Stimulated activated CD4-positive, alpha-beta T cell treated with anti-CD3 and anti-CD28 coated beads, Interleukin-4, amount 100 ng/mL, for 48 hours (primary cell): ENCODE measurements at places on chromosomes 7 and 10.

DNA sequence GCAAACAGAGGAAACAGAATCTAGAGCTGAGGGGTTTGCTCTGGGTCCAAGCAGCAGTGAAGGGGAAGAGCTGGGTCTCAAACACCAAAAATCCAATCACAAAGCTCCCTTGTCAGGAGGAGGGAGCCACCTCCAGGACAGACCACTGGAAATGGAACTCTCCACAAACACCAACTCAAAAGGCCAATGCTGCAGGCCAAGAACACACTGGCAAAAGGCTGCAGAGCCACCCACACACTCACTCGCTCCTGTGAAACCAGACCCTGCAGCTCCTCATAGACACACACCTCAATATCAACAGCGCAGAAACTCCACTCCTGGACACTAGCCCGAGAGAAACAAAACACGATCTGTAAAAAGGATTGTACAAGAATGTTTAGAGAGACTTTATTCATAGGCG lies 213.5 kb downstream of the PTPRN2 start:
- DNase-seq: no peak

DNA sequence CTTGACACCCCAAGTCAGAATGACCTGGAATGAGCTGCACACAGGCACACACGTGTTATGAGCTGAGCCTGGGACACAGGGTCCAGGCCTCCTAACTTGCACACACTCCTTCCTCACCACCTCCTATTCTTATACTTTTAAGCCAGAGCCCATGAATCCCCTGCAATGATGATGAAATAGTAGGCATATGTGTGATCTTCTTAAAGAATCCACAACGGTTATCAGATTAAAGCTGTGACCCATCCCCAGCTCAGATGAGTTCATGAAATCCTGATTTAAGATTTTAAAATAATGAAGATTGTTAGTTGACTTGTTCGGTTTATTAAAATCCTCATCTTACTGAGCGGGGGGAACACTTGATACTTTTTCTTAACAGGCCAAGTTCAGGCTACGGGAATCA lies 38.6 kb downstream of the PITRM1 start:
- no peak for DNase-seq

GRCh38 chr7:20439416-20440185 lies 108.9 kb downstream of the ITGB8 start:
- no peak for DNase-seq

DNA sequence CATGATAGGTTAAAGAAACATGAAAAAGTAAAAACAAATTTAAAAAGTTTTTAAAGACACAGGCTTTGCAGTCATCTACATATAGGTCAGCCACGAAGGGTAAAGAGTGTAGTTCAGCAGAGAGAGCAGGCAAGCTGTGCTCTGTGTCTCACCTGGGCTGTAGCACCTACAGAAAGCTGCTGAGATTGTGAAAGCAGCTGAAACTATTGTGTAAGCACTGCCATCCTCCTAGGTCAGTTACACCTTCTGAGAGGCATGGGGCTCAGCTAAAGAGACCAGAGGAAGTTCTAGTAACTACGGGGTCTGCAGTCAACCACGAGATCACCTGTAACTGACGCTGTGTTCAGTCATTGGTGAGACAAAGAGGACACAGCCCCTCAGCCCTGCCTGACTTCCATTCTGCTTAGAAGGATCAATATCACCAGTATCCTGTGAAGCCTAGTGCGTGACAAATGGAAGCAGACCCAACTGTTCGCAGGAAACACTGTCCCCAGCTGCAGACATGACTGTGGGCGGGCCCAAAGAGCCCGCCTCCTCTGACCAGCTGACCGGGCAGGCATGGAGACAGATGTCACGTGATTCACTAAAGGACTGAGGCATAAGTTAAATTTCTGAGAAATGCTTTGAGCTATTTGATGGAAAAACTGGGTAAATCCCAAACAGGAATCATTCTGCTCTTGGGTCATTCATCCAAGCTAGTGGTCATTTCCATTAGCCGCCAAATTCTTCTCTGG lies 87.9 kb downstream of the EBF3 start:
- DNase-seq: no peak

DNA sequence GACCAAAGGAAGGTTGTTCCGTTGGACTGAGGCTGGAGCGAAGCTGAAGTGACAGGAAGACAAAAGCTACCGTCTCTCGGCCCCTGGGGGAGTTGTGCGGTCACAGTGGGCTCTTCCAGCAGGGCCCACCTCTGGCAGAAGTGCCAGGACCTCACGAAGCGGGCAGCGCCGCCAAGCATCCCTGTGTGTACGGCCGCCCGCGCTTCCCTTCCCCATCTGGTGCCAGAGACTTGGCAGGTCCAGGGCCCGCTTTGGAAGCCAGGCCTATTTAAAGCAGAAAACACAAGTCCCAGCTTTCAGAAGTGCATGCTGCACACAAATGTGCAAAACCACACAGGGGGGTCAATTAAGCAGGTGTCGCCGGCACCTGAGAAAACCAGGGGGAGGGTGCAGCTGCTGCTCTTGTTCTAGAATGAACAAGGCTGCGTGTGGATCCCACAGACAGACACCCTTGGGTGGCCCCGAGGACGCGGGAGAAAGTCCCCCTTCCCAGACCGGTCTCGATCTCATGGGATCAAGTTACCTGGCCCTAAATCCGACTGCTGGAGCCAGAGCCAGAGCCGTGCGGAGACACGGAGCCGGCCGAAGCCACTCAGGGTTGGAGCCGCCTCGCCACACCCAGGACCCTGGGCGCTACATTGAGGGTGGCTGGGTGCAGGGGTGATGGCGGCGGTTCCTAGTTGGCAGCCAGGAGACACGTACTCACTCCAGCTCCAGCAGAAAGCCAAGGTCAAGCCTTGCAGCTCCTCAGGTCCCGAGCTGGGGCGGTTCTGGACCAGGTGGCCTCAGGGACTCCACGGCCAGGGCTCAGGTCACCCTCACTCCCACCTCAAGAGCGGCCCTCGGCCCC lies 51.8 kb upstream of the PPP2R2D start:
- no peak for DNase-seq

DNA sequence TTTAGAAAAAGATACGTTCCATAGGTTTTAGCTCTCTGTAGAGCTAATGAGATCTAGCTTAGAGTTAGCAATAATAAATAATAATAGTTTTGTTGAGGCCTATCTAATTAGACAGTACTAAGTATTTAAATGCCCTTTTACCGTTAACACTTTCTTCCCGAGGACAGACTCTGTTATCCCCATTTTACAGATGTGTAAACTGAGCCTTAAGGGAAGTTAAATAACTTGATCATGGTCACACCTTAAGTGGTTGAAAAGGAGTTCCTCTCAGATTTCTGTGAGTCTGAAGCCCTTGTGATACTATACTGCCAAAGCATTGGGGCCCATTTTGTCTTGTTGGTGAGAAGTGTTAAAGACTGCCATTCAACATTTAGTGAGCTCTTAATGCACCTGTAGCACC lies 61.6 kb downstream of the CYP51A1 start:
- DNase-seq: no peak

- no peak for DNase-seq
These were observed 4.4 kb downstream of the PKD1L1 start for GRCh38 chr7:47943676-47944474.

GRCh38 chr10:78044179-78044578 lies 10.5 kb downstream of the RPS24 start:
- DNase-seq: no peak

DNA sequence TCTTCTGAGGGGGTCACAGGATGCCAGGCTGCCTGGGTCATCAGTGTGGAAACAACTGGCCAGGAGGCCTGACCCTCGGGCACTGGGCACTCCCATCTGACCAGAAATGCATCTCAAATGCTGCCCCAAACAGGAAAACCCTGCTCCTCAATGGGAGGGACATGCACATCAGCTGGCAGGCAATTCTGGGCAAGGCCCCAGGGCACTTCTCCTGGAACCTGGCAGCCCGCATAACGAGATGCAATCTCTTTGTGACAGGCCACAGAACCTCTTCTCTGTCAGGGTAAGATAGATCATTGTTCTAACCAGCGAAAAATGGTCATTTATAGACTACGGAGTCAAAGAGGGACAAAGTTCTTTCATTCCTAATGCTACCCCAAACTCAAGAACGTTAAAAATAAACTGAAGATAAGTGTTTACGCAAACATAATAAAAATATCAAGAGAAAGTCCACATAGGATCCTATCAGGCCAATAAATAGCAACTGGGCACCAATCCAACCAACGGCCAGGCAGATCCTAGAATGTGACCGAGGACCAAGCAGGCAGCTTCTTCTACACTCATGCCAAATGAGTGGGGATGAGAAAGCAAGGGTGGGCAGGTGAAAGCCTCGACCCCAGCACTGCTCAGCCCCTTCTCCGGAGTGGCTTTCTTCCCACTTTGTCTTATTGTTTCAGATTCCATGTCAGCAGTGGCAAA lies 212.3 kb downstream of the TCERG1L start:
- no peak for DNase-seq

DNA sequence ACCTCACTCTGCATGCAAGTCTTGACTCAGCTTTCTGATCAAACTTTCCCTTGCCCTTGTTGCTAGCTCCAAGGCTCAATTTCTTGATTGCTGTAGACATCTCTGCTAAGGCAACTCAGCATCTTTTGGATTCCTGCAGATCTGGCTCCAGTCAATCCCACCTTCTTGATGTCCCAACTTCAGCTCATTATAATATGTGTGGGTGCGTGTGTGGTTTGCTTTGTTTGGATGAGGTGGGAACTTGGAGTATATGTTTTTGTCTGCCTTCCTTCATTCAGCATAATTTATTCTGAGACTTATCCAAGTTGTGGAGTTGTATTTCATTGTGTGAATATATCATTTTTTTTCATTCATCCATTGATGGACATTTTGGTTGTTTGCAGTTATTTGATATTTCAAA lies 364.8 kb upstream of the IGFBP3 start:
- DNase-seq: no peak

DNA sequence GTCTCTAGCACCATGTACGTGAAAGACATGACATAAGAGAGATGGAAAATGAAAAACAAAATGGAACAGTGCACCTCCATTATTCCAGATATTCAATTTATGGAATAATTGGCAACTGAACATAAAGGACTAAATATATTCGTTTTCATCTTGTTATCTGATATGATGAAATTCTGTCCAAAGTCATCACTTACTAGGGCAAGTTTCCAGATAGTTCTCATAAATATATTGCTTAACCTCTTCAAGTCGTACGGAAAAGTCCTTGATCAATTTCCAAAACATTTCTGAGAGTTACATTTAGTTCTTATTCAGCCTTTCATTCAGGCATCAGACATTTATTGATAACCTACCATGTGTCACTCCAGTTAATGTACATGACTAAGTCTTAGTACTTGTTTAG lies 185.2 kb downstream of the HGF start:
- DNase-seq: no peak

- no peak for DNase-seq
These were observed 33.1 kb downstream of the GPRIN2 start for GRCh38 chr10:46523119-46523961.

- DNase-seq: no peak
These were observed 139.3 kb downstream of the CDCA7L start for GRCh38 chr7:21806388-21806787.

- DNase-seq: no peak
These were observed 6.1 kb downstream of the MSMB start for GRCh38 chr10:46040004-46040403.

DNA sequence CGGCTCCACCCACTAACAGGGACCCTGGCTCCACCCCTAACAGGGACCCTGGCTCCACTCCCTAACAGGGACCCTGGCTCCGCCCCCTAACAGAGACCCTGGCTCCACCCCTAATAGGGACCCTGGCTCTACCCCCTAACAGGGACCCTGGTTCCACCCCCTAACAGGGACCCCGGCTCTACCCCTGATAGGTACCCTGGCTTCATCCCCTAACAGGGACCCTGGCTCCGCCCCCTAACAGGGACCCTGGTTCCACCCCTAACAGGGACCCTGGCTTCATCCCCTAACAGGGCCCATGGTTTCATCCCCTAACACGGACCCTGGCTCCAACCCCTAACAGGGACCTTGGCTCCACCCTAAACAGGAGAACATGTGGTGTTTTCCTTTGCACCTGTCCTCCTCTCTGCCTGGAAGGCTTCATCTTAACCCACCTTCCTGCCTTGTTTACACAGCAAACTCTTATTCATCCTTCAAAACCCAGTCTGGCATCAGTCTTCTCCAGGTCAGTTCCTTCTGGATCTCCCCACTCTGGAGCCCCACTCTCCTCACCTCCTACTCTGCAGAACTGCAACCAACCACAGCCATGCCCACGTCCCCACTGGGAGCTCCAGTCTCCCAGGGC lies 58.0 kb downstream of the CHST15 start:
- no peak for DNase-seq

GRCh38 chr7:7953806-7954205 lies 14.8 kb upstream of the GLCCI1 start:
- no peak for DNase-seq

DNA sequence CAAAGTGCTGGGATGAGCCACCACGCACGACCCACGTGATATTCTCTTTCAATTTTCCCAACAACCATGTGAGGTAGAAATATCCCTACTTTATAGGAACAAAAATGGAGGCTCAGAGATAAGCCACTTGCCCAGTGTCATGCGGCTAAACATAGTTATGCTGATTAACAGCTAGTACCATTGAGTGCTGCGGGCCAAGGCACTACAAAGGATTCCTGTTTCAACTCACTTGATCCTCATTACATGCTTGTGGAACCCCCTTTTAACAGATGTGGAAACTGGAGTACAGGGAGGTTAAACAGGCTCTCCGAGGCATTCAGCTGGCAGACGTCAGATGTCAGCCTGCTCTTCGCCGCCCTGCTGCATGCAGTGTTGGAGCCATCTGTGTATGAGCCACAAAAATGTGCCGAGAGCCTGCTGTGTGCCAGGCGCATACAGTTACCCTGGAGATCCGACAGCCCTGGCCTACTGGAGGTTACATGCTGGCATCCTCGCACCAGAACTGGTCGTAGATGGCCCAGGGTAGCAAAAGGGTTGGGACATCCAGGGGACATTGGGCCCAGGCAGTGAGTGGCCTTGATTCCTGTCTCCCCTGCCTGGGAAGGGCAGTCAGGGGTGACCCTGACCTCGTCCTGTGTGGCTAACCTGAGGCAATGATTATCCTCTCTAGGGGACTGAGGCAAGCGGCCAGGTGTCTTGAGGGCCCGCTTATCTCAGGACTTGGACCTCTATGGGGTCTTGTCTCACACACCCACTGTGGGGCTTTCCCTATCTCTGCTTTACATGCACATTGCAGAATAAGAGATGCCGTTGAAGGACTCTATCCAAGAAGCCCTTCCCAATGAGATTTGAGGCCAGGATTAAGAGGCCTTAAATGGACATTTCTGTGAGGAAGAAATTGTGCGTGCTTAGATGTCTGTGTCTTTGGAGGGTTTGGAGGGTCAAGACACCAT lies 18.5 kb upstream of the SRGN start:
- no peak for DNase-seq

- no peak for DNase-seq
These were observed 33.5 kb upstream of the AUTS2 start for GRCh38 chr7:69564454-69565417.

GRCh38 chr10:127618797-127619196 lies 69.7 kb downstream of the NPS start:
- DNase-seq: no peak

- DNase-seq: no peak
These were observed 64.7 kb upstream of the TNRC18 start for GRCh38 chr7:5488286-5488878.

GRCh38 chr7:158238616-158239289 lies 348.9 kb downstream of the PTPRN2 start:
- DNase-seq: no peak

- peak; percentile 45 for DNase-seq
These were observed 38.8 kb downstream of the TMEM60 start for GRCh38 chr7:77759294-77759889.
